Osteoblast (primary cell): ENCODE measurements at places on chromosomes 2 and 18. TPM values are rescaled to one million over a fixed set of nuclear protein-coding genes. Genes with fewer than 3 reads are reported as not detected.

Gene SF3B6
- 96.6 and 109 TPM in 2 replicates for total RNA-seq

Gene ALKAL2
- not detected in 2 replicates for total RNA-seq

Gene LRATD1
- 5.8 and 10.0 TPM in 2 replicates for total RNA-seq

Gene PAX3
- total RNA-seq: under 0.01 TPM in 1 of 2 replicates, not detected in the other

Gene DCDC2C
- not detected in 2 replicates for total RNA-seq

Gene KLHL41
- 1.1 and 1.2 TPM in 2 replicates for total RNA-seq
